Fibroblast of skin of back (primary cell): ENCODE measurements at places on chromosomes 12 and 14.

DNA sequence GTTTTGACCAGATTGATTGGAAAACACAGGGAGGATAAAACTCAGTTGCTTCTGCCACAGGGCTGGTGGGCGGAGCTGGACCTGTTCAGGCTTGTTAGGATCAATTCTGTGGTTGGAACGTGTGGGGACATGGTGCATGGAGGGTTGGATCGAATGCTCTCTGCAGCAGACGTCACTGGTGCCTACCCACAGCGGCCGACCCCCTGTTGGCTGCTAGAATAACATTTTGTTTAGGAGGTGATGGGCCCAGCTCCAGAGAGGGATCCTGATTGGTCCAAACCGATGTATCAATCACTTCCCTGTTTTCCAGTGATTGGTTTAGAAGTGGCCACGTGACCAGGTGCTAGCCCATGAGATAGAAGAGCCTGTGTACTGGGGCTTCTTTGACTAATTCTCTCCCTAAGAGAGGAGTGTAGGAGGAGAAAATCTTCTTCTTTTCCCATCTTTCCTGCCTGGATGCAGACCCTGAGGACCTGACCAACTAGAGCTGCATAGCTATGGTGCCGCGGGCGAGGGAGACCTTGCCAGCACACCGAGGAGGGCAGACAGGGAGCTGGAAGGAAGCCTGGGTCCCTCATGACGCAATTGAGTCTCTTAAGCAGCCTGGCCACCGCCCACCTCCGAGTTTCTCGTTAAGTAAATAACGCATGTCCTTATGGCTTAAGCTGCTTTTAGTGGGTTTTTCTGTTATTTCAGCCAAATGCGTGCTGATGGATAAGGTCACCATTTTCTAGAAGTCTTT lies 163.5 kb downstream of the AACS start:
- DNase-seq: no peak

- no peak for DNase-seq
Measured at GRCh38 chr14:33359288-33359881, 420.7 kb downstream of the NPAS3 start.

GRCh38 chr12:34597548-34598351 lies 575.5 kb downstream of the ALG10 start:
- DNase-seq: no peak

- DNase-seq: peak; percentile 97
Measured at GRCh38 chr14:54676812-54677708, 110.1 kb downstream of the SAMD4A start.

DNA sequence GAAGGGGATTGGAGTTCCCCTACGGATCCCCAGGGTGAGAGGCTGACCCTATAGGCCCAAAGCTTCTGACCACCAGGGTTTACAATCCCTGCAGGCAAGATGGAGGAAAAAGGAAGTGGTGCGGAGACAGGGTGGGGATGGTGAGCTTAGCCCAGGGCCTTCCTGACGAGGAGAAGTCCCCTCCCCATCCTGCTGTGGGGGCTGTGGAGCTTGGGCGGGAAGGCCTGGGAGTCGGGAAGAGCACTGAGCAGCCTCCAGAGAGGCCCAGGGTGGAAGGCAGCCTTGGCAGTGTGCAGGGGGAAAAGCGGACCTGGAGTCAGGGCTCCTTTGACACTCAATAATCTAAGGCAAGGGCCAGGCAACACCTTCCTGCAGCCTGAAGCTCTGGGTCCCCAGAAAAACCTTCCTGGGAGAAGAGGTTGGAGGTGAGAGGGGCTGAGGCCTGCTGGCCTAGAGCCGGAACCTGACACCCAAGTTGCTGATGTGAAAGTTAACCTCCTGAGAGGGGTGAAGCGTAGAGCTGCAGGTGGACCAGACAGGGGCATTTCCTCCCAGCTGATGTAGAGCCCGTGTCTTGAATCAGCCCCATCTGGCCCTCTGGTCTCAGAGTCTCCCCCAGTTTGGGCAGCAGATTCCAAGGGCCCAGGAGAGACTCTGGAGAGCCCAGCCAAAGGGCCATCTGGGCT lies 6.0 kb downstream of the HDAC7 start:
- DNase-seq: peak; percentile 57

- no peak for DNase-seq
Measured at GRCh38 chr12:48442179-48442847, 30.0 kb upstream of the ANP32D start.

GRCh38 chr12:57451233-57451778 lies 3.8 kb upstream of the INHBE start:
- DNase-seq: no peak

GRCh38 chr12:104598342-104599271 lies 141.9 kb downstream of the CHST11 start:
- DNase-seq: no peak

DNA sequence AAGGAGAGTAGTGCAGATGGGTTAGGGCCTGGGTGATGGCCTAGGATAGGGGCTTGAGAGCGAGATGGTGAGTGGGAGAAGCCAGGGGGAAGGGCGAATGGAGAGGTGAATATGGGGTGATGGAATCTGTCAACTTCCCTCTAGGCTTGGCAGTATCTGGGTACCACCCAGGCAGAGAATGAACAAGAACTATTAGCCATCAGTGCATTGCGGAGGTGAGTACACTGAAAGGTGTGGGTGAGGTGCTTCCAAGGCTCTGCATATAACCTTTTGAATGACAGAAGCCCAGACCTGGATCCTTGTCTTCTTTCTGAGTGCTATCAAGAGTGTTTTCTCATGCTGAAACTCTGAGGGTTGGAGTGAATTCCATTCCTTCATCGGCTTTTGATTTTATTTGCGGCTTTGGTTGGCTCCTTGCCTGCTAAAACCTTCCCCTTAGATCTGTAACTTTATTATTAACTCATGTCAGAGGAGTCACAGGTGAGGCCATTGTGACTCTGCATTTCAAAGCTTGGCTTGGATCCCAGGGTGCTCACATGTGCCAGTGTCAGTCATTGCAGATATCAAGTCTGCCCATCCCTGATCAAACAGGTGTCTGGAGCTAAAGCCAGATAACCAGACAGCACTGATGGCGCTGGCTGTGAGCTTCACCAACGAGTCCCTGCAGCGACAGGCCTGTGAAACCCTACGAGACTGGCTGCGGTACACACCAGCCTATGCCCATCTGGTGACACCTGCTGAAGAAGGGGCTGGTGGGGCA lies 18.6 kb downstream of the PEX5 start:
- no peak for DNase-seq

DNA sequence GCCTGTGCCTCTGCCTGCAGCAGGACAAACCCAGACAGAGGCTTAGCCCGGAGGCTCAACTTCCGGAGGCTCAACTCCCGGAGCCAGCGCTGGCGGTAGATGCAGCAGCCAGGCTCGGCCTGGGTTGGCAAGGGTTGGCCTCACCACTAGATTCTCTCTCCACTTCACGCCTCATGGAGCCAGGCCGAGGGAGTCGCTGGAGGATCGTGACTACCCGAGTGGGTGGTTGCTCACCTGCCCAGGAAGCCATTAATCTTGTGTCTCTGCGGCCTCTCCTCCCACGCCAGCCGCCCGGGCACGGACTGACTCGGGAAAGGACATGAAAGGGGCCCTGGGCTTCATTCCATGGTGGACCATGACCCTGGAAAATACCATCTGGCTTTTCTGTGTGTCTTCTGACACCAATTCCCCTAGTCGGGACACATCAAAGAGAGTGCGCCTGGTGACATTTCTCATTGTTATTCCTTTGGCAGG lies 20.8 kb downstream of the ESRRB start:
- no peak for DNase-seq

DNA sequence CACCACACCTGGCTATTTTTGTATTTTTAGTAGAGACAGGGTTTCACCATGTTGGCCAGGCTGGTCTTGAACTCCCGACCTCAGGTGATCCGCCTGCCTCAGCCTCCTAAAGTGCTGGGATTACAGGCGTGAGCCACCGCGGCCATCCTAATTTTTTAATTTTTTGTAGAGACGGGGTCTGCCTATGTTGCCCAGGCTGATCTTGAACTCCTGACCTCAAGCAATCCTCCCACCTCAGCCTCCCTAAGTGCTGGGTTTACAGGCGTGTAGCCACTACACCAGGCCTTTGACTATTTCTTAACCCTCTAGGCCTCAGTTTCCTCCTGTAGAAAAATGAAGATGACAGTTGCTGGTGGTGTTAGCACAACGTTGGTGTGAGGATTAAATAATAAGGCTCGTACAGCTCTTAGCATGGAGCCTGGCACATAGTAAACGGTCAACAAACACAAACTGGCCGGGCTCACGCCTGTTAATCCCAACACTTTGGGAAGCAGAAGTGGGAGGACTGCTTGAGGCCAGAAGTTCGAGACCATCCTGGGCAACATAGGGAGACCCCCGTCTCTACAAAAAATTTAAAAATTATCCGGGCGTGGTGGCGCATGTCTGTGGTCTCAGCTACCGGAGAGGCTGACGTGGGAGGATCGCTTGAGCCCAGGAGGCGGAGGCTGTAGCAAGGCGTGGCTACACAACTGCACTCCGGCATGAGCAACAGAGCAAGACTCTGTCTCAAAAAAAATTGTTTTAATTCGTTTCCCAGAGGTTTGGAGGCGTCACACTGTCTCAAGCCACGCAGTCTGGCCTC lies 979 bp downstream of the DDX54 start:
- no peak for DNase-seq

- DNase-seq: no peak
Measured at GRCh38 chr14:45065540-45065939, 18.4 kb upstream of the PRPF39 start.

- DNase-seq: peak; percentile 73
Measured at GRCh38 chr12:22672951-22673350, 48.0 kb downstream of the ETNK1 start.

DNA sequence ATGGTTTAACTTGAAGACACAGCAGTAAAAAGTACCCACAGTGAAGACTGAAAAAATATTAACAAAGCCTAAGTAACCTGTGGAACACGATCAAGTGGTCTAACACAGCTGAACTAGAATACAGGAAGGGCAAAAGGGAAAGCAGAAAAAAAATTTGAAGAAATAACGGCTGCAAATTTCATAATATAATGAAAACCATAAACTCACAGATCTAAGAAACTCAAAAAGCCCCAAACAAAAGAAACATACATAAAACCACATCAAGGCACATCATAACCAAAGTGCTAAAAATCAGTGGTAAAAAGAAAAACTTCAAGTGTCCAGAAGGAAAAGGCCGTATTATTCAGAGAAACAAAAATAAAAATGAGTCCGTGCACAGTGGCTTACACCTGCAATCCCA lies 30.9 kb downstream of the SPPL3 start:
- no peak for DNase-seq

GRCh38 chr12:28172434-28173030 lies 17.7 kb upstream of the CCDC91 start:
- DNase-seq: peak; percentile 66

DNA sequence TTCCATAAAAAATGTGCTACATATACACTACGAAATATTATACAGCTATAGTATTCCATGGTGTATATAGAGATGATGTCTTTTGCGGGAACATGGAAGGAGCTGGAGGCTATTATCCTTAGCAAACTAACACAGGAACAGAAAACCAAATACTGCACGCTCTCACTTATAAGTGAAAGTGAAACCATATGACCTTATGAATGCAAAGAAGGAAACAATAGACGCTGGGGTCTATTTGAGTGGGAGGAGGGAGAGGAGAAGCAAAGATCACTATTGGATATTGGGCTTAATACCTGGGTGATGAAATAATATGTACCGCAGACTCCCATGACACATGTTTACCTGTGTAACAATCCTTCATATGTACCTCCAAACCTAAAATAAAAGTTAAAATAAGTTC lies 142.8 kb downstream of the LRFN5 start:
- peak; percentile 45 for DNase-seq

GRCh38 chr12:127621366-127621765 lies 645.6 kb upstream of the TMEM132C start:
- DNase-seq: no peak

DNA sequence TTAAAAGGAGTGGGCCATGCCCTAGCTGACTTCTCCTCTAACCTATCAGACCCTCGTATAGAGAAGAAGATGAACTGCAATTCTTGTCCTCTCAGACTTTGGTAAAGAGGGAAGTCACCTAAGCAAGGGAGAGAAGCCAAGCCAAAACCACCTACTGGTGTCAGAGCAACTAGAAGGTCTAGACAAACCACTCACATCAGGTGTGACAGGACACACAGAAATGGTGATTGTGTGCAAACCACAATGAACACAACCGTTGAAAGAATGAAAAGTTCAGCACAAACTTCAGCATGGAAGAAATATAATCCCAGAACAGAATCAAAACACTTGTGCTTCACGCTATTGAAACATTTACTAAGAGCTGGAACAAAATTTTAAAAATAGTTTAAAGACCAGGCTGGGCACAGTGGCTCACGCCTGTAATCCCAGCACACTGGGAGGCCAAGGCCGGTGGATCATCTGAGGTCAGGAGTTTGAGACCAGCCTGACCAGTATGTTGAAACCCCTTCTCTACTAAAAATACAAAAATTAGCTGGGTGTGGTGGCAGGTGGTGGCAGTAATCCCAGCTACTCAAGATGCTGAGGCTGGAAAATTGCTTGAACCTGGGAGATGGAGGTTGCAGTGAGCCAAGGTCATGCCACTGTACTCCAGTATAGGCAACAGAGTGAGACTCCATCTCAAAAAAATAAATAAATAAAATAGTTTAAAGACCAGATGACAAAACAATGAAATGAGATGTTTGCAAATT lies 56.2 kb upstream of the NTF3 start:
- DNase-seq: no peak

GRCh38 chr12:77521508-77522115 lies 309.1 kb upstream of the NAV3 start:
- peak; percentile 51 for DNase-seq

- DNase-seq: no peak
Measured at GRCh38 chr12:43015090-43015737, 425.7 kb upstream of the PRICKLE1 start.

DNA sequence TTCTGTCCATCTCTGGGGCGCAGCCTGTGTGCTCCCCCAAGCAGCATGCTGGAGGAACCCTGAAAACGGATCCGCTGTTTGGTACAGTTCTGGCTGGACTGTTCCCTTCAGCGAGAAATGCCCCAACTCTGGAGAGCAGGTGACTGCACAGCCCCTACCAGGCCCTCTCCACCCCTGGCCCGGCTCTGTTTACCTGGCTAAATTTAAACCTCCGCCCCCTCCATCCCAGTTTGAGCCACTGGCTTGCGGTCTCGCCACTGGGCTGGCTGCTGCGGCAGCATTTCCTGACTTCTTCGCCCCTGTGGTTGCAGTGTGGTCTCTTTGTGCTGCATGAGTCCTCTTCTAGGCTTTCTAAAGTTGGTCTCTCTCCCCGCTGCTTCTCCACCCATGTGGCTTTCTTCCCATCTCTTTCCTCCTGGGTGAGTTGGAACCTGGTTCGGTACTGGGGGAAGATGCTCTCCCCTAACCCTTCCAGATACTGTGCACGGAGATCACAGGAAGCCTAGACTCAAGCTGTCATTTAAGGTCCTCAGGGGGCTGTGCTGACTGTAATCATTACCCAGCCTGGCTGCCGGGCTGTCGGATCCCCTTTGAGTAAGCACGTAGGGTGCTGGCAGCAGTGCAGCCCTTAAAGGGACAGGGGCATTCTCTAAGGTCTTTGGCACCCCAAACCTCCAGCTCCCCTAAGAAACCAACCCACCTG lies 60.6 kb downstream of the FBXL14 start:
- DNase-seq: peak; percentile 30
